ENCODE measurements at places on chromosomes 12 and 14.

- DNase-seq, result no peak
Observed at GRCh38 chr12:90112666-90113065, 404.0 kb upstream of the ATP2B1 start.

GRCh38 chr12:51270067-51270950 is at the start of gene SMAGP:
Gene SMAGP (minus strand): TSS chr12:51270415. CDS start chr12:51269278, 1,137 bp downstream.
- peak; percentile 91 for DNase-seq

GRCh38 chr14:48914382-48914781 is 671.8 kb downstream of the RPS29 start:
- DNase-seq, result no peak

DNA sequence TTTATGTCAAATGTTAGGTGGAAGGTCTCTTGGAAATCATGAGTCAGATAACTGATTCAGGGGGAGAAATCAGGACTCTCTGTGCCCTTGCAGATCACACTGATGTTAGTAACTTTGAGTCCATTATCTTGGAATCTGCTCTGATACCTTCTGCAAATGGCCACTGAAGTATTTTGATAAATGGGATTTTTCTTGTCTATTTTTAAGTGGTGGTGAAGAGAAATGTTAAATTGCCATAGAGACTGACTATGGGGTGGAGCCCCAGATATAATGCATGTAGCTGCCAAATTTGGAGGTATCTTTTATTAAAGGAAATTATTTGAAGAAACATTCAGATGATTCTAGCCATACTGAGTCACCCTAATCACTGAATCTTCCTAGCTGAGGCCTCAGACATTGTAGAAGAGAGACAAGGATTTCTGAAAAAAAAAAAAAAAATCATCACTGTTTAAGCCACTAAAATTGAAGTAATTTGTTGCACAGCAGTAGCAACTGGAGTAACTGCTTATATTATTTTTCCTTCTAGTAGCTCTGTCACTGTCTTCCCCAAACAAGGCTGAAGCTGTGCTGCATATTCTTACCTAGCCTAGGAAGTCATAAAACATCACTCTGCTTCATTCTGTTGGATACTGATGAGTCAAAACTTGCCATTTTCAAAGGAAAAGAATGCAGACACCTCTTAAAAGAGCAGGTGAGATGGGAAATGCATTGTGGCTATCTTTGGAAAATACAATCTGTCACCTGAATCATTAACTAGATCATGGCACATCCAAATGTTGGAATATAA is 36.0 kb upstream of the CLEC14A start:
- no peak for DNase-seq

GRCh38 chr14:90513161-90514014 is 116.6 kb downstream of the CALM1 start:
- peak; percentile 75 for DNase-seq

GRCh38 chr14:67537736-67538135 is 4.6 kb downstream of the PLEKHH1 start:
- DNase-seq, result no peak

DNA sequence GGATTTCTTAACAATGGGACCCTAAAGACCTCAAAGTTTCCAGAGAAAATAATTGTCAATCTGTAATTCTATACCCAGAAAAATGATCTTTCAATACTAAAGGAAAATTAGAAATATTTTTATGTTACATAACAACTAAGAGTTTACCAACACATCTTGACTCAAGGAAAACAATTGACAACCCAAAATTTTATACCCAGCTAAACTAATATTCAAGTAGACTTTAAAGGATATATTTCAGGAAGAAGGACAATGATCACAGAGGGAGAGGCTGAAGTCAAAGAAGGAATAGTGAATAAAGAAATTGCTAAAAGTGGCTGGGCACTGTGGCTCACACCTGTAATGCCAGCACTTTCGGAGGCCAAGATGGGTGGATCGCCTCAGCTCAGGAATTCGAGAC is 12.6 kb upstream of the PLD4 start:
- DNase-seq, result no peak

DNA sequence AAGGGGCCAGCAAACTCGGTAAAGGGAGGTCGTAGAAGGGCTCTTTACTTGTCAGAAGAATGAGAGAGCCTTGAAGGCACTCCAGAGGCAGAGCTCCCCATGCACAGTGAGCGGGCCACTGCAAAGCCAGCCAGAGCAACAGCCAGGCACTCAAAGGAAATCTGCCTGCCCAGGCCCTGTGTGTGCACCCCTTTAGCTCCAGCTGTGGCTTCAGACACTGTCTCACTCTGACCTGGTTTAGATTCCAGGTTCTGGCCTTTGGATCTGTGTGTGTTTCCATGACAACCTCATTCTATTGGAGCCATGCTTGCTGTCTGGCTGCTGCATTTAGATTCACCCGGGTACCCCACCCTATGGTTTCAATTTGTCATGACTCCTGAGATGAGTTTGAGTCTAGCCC is 170.3 kb downstream of the CAPZA3 start:
- no peak for DNase-seq

GRCh38 chr12:71755146-71755892 is 656 bp downstream of the RAB21 start:
- peak; percentile 50 for DNase-seq

DNA sequence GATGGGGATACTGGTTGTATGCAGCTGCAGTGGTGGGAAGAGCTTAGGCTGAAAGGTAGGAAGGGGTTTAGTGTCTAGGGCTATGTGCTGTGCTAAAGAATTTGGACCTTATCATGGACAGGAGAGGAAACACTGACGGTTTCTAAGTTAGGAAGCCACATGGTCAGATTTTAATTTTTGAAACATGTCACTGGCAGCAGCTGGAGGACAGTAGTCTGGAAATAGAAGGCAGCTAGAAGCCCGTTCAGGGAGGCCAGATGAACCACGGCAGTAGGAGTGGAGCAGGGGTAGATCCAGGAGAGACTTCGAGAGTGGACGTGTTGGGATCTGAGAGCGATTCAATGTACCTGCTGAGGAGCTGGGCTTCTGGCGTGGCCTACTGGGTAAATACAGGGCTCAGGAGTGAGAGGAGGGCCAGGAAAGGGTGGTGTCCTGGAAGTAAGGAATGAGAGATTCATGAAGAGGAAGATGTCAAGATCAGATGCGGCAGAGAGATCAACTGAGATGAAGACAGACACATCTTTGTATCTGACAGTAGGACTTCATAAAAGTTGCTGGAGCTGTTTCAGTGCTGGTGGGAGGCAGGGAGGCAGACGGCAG is 64.9 kb downstream of the PRKCH start:
- no peak for DNase-seq

DNA sequence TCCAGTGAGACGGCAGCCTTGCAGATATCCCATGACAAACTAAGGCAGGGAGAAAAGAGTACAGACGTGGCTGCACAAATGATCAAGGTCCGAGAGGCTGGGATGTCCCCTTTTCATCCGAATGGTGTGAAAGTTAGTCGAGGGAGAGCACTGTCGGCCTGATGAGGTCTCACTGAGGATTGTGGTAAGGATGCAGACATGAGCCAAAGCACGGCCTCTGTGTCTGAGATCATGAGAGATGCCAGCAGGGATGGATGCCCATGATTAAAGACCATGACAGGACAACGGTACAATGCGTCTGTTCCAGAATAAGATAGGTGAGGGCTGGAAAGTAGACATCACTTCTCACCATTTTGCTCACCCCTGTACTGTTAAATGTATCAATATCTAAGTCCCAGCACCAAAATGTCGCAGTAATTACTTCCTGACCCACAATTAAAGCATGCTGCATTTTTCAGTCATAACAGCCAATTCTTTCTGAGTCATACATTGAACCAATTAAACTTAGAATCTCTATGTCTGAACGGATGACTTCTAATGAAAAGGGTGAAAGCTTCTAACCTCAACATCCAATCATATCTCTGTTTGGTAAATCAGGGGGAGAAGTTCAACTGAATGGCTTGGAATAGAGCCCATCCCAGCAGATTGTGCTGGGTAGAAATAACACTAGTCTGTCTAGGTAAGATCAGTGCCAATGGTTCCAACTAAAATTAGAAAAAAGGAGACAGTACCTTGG is 249.6 kb upstream of the SOX5 start:
- DNase-seq, result no peak

- no peak for DNase-seq
Observed at GRCh38 chr12:29921307-29921706, 137.6 kb upstream of the TMTC1 start.

- no peak for DNase-seq
Observed at GRCh38 chr12:117033382-117034221, 65.6 kb downstream of the TESC start.

GRCh38 chr12:127820271-127820670 is 446.7 kb upstream of the TMEM132C start:
- DNase-seq, result no peak

- no peak for DNase-seq
Observed at GRCh38 chr12:99627459-99627858, 20.1 kb upstream of the GARIN6 start.

DNA sequence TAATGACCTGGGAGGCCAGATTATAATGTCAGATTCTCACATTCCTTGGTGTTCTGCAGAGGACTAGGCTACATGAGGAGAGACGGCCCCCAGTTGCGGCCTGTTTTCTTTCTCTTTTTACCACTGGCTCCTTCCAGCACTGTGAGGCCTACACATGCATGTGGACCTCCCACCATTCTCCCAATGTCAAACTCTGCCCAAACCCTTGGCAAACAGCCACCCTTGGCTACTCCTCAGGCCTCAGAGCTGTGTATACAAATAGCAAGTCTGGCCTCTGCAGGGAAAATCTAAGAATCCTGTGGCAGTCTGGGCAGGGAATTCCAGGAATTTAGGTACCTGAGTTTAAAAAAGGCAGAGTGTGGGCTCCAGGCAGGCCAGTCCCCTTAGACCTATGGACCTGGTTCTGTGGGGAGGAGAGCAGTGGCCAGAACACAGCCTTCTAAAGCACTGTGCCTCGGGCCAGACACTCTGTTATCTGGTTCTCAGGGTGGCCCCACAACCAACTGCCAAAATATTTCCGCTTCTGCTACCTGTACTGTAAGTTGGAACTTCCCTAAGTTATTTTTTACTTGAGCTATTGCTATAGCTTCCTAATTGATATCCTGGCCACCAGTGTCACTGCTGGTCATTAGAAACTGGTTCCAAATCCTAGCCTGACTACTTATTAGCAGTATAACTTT is 19.9 kb upstream of the NEDD1 start:
- peak; percentile 43 for DNase-seq

- no peak for DNase-seq
Observed at GRCh38 chr12:128817111-128818015, 6.4 kb downstream of the SLC15A4 start.

DNA sequence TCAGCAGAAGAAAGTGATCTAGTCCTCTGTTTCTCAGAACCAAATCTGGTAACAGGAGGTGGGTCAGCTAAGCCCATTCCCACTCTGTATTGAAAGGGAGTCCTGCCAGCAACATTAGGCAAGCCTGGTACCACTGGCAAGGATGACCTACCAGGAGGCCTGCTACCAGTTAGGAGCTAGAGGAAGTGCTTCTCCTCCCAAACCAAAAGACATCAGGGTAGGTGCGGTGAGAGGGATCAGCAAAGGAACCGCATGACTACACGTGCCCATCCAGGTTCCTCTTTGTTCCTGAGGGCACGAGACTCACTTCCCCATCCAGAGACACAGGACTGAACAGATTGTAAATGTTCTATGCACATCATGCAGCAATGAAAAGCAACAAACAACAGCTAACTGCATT is 2.8 kb downstream of the KLRC4 start:
- DNase-seq, result no peak

DNA sequence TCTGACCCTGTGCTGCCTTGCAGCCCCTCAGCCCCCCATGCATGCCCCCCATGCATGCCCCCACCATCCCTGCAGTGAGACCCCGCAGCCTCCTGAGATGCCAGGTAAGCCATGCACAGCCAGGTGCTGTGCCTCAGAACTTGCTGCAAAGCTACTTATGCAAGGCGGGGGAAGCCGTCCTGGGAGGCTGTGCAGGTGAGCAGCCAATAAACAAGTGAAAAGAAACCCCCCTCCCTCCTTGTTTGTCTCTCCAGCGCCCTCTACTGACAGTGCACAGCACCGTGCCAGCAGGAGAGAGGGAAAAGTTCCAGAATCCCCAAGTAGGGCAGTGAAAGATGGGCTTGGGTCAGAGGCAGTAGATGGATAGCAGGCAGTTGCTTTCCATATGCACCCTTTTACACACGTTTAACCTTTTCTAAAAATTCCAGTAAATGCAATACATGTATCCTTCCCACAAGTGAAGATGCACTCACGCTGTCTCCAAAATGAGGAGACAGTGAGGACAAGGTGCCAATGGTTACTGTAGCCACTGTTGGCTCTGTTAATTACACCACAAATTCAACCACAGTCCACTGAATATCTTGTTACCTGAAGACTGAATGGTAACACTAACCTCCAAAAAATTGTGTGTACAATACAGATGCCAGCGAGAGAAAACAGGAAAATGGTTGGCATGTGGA is 18.0 kb downstream of the TNFAIP2 start:
- DNase-seq, result peak; percentile 97

DNA sequence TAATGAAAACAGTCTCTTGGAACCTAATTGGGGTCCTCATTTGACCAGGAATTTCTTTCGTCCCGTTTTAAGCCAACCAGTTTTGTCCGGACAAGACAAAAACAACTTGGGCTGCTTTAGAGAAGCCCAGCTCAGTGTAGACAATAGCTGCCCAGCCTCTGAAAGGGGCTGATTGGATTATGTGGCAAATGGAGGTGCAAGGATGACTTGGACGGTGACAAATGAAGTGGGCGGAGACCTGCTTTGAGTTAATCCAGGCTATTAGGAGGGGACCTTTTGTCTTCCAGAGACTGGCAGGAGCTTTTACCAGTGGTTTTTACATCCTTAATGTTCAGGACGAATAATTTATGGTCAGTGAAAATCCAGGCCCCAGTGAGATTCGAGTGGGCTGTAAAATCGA is 4.8 kb downstream of the MEG3 start:
- DNase-seq, result no peak

DNA sequence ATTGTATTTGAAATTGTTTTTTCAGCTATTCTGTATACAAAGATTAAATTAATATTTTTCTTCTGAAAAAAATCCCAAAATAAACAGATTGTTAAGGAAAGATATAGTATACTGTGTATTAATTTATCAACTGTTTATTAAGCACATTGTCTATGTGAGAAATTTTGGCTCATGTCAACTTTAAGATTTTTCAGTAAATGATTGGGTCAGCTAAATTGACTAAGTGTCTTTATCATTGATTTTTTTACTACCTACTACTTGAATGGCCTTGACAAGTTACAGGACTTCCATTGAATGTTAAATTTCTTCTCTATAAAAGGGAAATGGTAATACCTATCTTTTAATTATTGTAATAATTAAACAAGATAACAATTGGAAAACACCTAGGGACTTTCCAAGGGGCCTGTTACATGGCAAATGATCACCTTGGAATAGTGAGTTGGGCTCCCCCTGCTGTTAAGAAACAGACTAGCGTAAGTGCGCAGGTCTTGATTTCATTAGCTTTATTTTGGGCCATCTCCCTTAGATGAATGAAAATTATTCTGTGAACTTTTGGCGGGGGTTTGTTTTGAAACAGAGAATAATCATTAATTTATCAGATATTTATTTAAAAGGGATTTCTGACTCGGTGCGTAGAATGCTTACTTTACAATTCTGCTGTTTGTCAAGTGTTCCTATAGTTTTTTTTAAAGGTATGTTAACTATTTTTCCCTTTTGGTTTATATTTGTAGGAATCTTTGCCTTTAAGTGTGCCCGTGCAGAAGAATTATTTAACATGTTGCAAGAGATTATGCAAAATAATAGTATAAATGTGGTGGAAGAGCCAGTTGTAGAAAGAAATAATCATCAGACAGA is 14.5 kb upstream of the CCT2 start:
- DNase-seq, result peak; percentile 87

GRCh38 chr14:79443602-79444001 is 767.7 kb downstream of the DIO2 start:
- no peak for DNase-seq

- DNase-seq, result no peak
Observed at GRCh38 chr14:32565256-32565655, 236.2 kb downstream of the AKAP6 start.

GRCh38 chr12:50271724-50272247 is 11.5 kb downstream of the LIMA1 start:
- no peak for DNase-seq

Measured in GM23338 (cell line).